ENCODE measurements at places on chromosomes 1 and 21.
A peak's percentile ranks its signal among the peaks of the same experiment; 100 is the strongest.

DNA sequence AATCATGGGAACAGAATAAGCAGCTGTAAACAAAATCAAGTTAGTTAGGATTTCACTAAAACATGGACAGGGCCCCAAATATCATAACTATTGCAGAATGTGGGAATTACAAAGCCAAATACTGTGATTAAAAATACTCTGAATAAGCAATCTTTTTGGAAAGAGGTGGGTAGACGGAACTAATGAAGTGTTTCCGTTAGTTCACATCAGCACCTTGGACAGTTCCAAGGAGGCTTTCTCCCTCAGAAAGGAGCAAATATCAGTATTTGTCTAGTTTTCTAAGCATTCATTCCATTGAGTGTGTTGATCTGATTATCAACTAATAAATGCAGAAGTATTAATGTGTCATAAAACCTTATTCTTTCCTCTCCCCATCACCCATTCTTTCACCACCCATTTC is 97.4 kb downstream of the FAM78B start:
- DNase-seq, result peak; percentile 18

DNA sequence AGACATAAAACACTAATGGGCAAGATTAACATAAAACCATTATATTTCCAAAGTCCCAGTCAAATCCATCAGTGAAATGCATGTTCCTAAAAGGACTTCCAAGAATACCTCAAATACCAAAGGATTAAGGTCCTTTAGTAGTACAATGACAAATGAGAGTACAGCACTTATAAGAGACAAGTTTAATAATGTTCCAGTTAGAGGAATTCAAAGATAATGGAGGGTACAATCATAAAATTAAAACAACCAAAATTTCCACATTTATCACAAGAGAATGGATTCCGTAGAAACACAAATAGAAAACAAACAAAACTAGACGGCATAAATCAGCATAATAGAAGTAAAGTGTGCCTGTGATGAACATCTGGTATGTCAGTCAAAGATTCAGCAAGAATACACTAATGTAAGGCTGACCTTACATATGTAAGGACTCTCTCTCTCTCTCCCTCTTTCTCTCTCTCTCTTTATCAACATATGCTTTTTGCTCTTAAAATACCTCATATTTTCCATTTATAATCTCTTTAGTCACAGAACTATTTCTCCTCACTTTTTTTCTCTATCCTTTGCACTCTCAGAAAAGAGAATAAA is 32.8 kb upstream of the C1orf53 start:
- DNase-seq, result no peak

DNA sequence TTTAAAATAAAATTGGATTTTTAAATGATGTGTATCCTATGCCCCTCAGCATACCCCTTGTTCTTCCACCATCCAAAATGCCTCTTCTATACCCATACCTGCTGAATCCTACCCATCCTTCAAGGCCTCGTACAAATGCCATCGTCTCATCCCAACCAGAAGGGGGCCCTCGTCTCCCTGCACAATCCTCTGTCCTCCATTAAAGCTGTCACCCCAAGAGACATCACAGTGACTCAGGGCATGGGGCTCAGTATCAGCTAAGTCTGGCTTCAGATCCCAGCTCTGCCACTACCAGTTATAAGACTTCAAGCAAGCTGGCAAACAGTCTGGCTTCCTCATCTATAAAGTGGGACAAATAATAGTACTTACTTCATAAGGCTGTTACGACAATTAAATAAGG is 23.8 kb downstream of the IGFN1 start:
- peak; percentile 7 for DNase-seq

GRCh38 chr1:118177998-118178397 is 7.0 kb downstream of the SPAG17 start:
- no peak for DNase-seq

- DNase-seq, result no peak
Observed at GRCh38 chr1:59845091-59845490, 30.3 kb downstream of the HOOK1 start.

DNA sequence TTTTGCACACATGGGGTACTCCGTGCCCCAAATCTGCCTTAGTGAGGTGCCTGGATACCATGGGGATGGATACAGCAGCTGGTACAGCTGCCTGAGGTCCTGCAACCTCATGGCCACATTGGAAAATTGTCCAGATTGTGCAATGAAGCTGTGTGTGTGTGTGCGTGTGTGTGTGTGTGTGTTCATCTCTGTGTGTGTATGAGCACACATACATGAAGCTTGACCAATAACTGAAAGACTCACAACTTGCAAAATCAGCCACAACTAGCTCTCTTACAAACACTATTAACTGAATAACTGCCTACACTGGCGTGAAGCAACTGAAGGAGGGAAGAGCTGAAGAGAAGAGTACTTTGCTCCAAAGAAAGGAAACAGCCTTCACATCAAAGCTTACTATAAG is 78.1 kb downstream of the ERG start:
- DNase-seq, result no peak

DNA sequence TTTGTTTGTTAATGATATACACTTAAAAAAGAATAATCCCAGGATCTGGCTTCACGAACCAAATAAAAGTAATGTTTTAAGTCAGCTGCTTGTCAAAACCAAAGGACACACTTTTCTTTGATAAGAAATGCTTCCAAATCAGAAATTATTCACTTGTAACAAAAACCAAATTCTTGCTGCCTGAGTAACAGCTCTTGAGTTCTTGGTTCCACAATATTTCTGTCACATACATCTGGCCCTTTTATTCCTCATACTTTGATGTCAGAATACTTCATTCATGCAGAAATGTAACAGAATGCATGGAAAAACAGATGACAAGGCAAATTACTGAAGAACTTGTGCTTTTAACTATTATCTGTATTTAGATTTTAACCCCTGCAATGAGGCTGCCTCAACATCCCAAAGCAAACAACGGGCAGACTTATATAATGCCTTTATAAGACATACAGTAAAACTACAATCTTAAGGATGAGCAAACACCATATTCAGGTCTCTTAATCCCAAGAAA is 1.5 kb downstream of the VAMP4 start:
- peak; percentile 29 for DNase-seq

All from fibroblast of skin of right biceps (primary cell).